ENCODE measurements at places on chromosomes 2 and 18.

GRCh38 chr2:108845923-108846322, 59.4 kb downstream of the CCDC138 start:
- no peak for DNase-seq

DNA sequence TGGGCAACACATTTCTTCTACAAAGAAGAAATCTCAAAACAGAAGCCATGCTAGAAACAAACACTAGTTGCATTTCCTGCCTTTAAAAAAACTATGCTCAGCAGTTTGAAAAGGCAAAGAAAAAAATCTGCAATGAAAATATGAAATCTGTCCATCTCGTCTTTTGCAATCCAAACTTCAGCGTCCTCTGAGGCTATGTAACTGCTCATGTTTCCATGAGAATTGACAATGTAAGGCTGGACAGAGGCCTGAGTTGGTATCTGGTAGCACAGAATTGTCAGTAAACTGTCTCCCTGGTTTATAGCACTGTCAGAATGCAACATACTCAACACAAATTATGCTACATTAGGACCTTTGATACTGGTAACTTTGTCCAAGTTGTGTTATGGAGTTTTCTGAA, 429.9 kb downstream of the ARHGAP15 start:
- DNase-seq, result no peak

GRCh38 chr2:105779394-105779793, 34.7 kb downstream of the NCK2 start:
- no peak for DNase-seq

GRCh38 chr2:45171136-45171501, 161.9 kb upstream of the SIX2 start:
- no peak for DNase-seq

GRCh38 chr2:187168720-187169713, 279.0 kb downstream of the CALCRL start:
- DNase-seq, result no peak

DNA sequence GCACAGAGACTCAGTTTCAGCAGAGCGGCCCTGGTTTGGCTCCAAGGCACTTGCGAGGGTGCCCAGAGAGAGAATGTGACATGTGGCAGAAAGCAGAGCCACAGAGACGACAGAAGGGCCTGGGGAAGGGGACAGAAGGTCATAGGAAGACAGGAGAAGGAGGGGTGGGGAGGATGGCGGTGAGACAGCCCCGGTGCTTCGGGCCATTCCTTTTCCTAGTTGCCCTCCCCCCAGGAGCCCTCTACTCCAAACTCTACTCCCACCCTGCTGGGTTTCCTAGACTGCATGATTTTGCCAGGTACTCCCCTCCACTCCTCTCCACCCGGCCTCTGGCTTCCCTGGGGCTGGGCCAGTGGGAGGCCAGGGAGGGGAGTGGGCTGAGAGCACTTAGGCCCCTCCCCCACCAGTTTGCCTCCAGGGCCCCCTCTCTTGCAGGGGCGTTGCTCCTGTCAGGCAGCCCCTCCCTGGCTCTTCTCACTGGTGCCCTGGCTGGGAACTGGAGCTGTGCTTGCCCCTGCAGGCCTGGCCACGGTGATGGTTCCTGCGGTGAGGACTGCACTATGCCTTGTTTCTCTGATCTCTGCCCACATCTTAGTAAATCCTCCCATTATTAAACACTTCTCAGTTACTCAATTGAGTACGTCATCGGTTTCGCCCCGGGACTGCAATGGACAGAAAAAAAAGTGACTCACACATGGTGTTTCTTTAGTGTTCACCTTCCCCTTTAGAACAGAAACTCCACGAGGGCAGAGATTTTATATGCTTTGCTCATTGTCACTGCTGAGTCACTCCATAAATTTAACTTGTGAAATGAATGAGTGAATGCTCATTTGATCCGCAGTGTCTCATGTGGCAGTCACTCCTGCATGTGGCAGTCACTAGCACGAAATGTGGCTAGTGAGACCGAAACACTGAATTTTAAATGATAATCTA, 58.7 kb upstream of the SP3 start:
- no peak for DNase-seq

- no peak for DNase-seq
Observed at GRCh38 chr2:19362094-19362754, 3.8 kb upstream of the OSR1 start.

GRCh38 chr2:160252278-160252887, 52.3 kb upstream of the ITGB6 start:
- DNase-seq, result no peak

GRCh38 chr18:8478968-8479370, 130.3 kb upstream of the RAB12 start:
- no peak for DNase-seq

GRCh38 chr2:205766779-205767359, 84.6 kb downstream of the NRP2 start:
- DNase-seq, result peak; percentile 50

- no peak for DNase-seq
Observed at GRCh38 chr18:50193796-50194630, 934 bp downstream of the MYO5B start.

DNA sequence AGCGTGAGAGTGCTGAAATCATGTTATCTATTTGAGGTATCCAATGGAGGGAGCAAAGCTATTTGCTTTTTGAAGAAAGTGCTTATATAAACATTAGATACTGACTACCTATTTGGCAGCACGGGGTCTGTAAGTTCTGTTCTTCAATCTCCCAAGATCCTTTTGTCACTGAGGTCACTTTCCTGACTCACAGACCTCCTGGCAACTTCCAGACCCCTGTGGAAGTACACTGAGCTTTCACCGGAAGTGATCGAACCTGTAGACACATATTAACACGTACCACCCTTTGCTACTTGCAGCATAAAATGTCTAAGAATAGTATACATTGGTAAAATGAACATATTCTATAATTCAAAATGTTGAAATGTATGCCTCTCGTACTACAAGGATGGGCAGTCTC, 452.6 kb upstream of the ST6GAL2 start:
- DNase-seq, result no peak

DNA sequence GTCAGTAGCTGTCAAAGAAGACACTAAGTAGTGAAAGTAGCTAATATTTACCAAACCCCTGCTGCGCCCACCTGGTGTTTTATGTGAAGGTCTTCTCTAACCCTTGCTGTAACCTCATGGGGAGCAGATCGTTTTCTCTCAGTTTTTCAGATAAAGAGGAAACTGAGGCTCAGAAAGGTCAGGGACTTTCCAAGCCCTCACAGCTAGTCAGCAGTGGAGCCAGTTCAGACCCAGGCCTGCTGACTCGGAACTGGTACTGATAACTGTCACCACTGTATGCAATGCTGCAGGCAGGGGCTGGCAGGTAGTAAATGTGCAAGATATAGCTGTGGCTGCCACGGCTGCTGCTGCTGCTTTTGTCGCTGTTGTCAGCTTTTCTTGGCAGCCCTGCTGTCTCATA, 69.1 kb downstream of the LRRFIP1 start:
- DNase-seq, result no peak

- DNase-seq, result no peak
Observed at GRCh38 chr2:72545790-72546189, 280.0 kb downstream of the EXOC6B start.

- DNase-seq, result peak; percentile 7
Observed at GRCh38 chr2:166573391-166573790, 79.3 kb upstream of the SCN7A start.

- no peak for DNase-seq
Observed at GRCh38 chr2:149552226-149552625, 35.3 kb downstream of the MMADHC start.

DNA sequence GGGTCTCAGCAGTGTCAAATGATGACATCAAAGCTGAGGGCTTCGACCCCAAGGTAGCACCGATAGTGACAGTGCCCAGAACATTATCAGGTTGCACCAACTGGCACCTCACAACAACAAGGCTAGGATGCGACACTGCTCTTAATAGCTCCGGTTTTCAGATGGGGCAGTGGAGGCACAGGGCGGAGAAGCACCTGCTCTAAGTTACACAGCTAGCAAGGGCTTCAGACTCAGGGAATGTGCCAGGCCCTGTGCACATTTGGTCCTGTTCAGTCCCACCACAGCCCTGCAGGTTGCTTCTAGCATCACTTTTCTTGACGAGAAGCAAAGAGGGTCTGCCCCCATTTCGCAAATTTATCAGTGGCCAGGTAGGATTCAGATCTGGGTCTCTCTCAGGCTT, 74.1 kb downstream of the DGKD start:
- DNase-seq, result no peak

GRCh38 chr2:174088706-174089460, 123.7 kb upstream of the SP3 start:
- DNase-seq, result no peak

DNA sequence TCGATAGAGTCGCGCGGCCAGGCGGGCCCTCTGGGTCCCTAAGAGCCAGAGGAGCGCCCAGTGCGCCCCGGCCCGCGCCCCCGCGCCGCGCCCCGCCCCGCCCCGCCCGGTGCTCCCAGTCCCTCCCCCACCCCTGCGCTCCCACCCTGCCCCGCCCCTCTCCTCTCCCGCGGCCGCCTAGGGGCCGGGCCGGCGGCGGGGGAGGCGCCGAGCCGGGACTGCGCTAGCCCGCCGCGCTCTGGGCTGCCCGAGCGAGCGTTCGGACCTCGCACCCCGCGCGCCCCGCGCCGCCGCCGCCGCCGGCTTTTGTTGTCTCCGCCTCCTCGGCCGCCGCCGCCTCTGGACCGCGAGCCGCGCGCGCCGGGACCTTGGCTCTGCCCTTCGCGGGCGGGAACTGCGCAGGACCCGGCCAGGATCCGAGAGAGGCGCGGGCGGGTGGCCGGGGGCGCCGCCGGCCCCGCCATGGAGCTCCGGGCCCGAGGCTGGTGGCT, at the start of gene GPC1:
Gene GPC1 (plus strand): TSS at position 207 of the 491 bp plus-strand sequence. CDS start 256 bp downstream, at position 463.
- peak; percentile 95 for DNase-seq

DNA sequence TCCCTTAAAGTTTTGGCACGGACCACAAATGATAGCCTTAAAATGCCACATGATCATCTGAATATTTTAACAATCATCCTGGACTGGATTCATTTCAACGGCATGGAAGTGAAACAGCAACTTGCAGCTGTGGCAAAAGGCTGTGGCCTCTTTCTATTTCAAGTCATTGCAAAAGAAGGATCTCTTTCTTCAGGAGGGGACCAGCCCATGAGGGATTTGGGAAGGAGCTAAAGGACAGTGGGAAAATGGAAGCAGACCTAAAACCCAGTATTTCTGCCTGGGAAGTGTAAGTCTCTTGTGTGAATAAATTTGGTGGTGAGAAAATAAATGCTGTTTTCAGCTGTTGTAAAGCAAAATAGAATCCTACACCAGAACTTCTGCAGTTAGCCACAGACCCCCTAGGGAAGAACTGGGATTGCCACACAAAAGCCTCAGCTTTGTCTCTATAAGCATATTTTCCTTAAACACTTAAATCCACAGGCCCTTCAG, 107.3 kb upstream of the ZFP36L2 start:
- DNase-seq, result peak; percentile 37

Data from hepatic stellate cell (primary cell).